ENCODE measurements at places on chromosomes 2 and 18. TPM values are rescaled to one million over a fixed set of nuclear protein-coding genes. Genes with fewer than 3 reads are reported as not detected.

- H3K4me1 ChIP-seq, result peaks cover 45% of the 10 kb centered on the region
- no peaks in the 10 kb centered on the region for H3K27me3 ChIP-seq
- H3K36me3 ChIP-seq, result peaks cover 19% of the 10 kb centered on the region
- no peak overlapping the region for H3K4me3 ChIP-seq
Observed at GRCh38 chr2:47072018-47072691, 83.0 kb downstream of the STPG4 start.

GRCh38 chr2:99880964-99881294 is 261.5 kb downstream of the AFF3 start:
- no peaks in the 10 kb centered on the region for H3K27me3 ChIP-seq
- no peaks in the 10 kb centered on the region for H3K36me3 ChIP-seq
- DNase-seq, result no peak
- H3K27ac ChIP-seq, result no peak overlapping the region
- no peak overlapping the region for H3K4me3 ChIP-seq

UGT1A1 gene
- total RNA-seq, result not detected

DNA sequence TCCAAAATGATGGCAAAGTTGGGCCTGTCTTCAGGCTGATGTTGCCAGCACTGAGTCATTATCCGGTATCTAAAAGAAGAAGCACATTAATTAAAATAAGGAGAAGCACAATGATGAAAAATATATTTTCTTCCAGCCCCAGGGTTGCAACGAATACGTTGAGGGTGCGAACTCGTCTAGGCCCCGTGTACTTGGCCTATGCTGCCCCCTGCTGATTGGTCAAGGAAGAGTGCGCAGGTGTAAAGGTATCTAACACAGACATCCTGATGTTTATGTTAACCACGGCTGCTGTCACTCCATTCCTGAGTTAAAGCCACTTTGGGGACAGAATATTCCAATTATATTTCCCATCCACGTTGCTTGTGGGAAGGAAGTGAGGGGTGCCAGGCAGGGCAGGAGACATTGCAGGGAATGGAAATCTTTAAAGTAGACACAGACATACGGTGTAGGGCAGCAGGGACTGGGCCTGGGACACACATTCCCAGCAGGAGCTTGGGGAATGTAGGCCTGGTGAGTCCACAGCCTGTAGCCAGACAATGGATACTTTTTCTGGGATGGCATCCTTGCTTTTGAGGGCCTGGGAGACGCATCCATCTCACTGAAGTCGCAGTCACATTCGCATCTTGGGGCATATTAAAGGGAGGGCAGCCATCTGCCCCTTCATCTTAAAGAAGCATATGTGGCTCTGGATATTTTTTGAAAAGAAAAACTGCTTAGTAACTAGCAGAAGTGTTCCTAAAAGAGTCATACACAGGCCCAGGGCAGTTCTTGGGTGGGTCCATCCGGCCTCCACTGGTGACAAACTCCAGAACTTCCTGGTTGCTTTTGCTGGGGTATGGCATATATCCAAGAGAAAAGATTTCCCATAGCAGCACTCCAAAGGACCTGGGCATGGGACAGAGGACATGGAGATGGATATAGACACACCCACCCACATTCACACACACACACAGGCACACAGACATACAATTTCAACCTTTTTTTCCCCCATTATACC is 81.9 kb downstream of the CLIP4 start:
- H3K27ac ChIP-seq, result no peak overlapping the region
- H3K36me3 ChIP-seq, result peaks cover 2% of the 10 kb centered on the region
- H3K27me3 ChIP-seq, result no peaks in the 10 kb centered on the region
- H3K4me1 ChIP-seq, result no peaks in the 10 kb centered on the region
- H3K4me3 ChIP-seq, result no peak overlapping the region
- DNase-seq, result peak; percentile 69

NETO1 gene
- not detected for total RNA-seq

DNA sequence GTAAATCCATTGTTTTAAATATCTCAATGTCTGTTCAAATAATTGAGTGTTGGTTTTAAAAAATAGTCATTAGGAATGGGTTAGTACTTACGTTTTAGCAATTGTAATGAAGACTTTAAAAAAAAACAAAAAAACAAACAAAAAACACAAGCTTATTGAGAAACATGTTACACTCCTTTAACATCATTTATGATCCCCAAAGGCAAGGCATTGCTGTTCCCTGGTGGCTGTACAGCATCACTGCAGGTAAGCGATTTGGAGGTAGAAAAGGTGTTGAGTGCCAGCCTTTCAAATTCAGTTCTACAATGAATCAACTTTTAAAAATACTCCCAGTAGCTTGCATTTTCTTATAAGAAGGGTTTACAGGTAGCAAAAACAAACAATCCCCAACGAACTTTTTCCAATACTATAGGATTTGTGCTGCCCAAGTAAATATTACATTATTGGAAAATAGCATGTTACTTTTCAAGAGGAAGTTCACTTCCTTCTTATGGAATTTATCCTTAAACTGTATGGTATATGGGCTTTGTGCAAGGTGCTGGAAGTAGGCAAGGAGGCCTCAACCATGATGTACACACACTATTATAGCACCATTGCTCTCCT is 27.5 kb downstream of the CNRIP1 start:
- peak; percentile 2 for DNase-seq
- no peaks in the 10 kb centered on the region for H3K4me1 ChIP-seq
- no peaks in the 10 kb centered on the region for H3K36me3 ChIP-seq
- no peak overlapping the region for H3K27ac ChIP-seq
- H3K27me3 ChIP-seq, result peaks cover 8% of the 10 kb centered on the region

ERBB4 gene
- total RNA-seq, result not detected

GRCh38 chr2:168515502-168515901 is 59.4 kb downstream of the CERS6 start:
- no peak for DNase-seq
- no peaks in the 10 kb centered on the region for H3K4me1 ChIP-seq
- H3K27me3 ChIP-seq, result no peaks in the 10 kb centered on the region
- H3K36me3 ChIP-seq, result no peaks in the 10 kb centered on the region

SP140L gene
- total RNA-seq, result 81.0 TPM

- H3K4me3 ChIP-seq, result no peak overlapping the region
- no peaks in the 10 kb centered on the region for H3K27me3 ChIP-seq
- no peaks in the 10 kb centered on the region for H3K36me3 ChIP-seq
- no peak for DNase-seq
- no peaks in the 10 kb centered on the region for H3K4me1 ChIP-seq
Observed at GRCh38 chr2:96103187-96103601, 13.2 kb downstream of the ADRA2B start.

DNA sequence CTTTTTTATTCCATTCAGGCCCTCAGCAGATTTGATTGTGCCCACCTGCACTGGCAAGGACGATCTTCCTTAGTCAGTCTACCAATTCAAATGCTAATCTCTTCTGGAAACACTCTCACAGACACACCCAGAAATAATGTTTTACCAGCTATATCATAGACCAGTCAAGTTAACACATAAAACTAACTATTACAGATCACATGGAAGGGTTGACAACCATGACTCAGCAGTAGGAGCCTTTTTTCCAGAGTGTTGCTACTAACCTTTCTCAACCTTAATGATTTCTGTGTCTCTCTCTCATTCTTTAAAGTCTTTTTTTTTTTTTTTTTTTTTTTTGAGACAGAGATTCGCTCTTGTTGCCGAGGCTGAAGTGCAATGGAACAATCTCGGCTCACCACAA is 143.5 kb upstream of the MSH6 start:
- H3K4me3 ChIP-seq, result no peak overlapping the region
- no peak overlapping the region for H3K27ac ChIP-seq
- no peaks in the 10 kb centered on the region for H3K27me3 ChIP-seq
- DNase-seq, result no peak
- H3K4me1 ChIP-seq, result no peaks in the 10 kb centered on the region

GRCh38 chr2:128777196-128778035 is 458.7 kb upstream of the HS6ST1 start:
- H3K27me3 ChIP-seq, result no peaks in the 10 kb centered on the region
- H3K4me1 ChIP-seq, result no peaks in the 10 kb centered on the region
- no peaks in the 10 kb centered on the region for H3K36me3 ChIP-seq
- H3K27ac ChIP-seq, result no peak overlapping the region
- H3K4me3 ChIP-seq, result no peak overlapping the region
- DNase-seq, result no peak

SLC5A7 gene
- total RNA-seq, result not detected

RAB6D gene
- not detected for total RNA-seq

SCG2 gene
- total RNA-seq, result not detected

DNA sequence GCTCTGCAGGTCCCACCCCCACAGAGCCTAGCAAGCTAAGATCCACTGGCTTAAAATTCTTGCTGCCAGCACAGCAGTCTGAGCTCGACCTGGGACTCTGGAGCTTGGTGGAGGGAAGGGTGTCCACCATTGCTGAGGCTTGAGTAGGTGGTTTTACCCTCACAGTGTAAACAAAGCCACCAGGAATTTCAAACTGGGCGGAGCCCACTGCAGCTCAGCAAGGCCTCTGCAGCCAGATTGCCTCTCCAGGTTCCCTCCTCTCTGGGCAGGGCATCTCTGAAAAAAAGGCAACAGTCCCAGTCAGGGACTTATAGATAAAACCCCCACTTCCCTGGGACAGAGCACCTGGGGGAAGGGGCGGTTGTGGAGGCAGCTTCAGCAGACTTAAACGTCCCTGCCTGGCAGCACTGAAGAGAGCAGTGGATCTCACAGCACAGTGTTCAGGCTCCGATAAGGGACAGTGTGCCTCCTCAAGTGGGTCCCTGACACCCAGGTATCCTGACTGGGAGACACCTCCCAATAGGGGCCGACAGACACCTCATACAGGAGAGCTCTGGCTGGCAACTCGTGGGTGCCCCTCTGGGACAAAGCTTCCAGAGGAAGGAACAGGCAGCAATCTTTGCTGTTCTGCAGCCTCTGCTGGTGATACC is 20.0 kb upstream of the NEMP2 start:
- no peak overlapping the region for H3K4me3 ChIP-seq
- DNase-seq, result no peak
- no peaks in the 10 kb centered on the region for H3K36me3 ChIP-seq
- peaks cover 7% of the 10 kb centered on the region for H3K4me1 ChIP-seq
- no peaks in the 10 kb centered on the region for H3K27me3 ChIP-seq

RNF152 gene
- 0.73 TPM for total RNA-seq

DNA sequence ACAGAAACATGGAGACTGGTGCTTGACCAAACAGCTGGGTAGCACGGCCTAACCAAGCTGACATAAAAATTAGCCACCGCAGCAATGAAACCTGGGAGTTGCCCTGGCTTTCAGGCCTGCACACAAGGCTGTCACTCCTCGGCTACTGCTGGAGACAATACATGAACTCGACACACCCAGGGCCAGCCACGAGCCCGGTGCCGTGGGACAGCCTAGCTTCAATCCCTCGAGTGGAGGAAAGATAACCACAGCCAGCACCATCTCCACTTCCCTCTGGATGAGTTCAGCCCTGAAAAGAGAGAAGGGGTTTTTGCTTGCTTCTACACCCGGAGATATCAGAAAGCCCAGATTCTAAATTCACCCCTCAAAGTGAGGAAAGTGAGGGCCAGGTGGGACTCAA is 78.0 kb downstream of the BCL2L11 start:
- no peak overlapping the region for H3K27ac ChIP-seq
- H3K27me3 ChIP-seq, result no peaks in the 10 kb centered on the region
- H3K4me1 ChIP-seq, result no peaks in the 10 kb centered on the region
- H3K36me3 ChIP-seq, result no peaks in the 10 kb centered on the region

- H3K36me3 ChIP-seq, result no peaks in the 10 kb centered on the region
- H3K4me1 ChIP-seq, result no peaks in the 10 kb centered on the region
- DNase-seq, result no peak
- no peak overlapping the region for H3K4me3 ChIP-seq
Observed at GRCh38 chr2:195017890-195018289, 639.1 kb upstream of the SLC39A10 start.

DNA sequence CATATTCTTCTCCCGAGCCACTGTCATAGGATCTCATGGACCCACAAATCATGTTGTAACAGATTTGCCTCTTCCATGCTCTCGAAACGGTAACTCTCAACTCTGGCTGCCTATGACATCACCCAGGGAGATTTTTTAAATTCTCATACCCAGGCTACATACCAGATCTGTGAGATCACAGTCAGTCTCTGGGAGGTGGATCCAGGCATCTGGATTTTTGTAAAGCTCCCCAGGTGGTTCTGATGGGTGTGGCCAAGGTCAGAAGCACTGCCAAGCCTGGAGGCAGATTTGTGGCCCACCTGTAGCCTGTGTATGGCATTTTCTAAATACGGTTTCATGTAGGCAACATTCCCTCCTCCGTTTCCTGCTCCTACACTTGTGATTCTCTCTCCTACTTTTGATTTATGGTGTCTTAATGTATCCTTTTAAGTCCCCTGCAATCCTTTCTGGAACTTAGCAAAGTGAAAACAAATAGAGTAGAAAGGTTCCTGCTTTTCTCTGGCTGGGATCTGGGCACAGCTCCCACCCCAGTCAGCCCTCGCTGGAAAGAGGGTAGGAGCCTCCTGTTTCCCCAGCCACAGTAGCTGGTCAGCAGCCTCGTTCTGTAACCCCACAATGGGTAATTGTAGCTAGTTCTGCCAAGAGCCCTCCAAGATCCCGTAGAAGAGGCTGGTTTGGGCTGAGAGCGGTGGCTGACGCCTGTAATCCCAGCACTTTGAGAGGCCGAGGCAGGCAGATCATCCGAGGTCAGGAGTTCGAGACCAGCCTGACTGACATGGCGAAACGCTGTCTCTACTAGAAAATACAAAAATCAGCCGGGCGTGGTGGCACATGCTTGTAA is 96.2 kb downstream of the KLHL29 start:
- H3K27me3 ChIP-seq, result no peaks in the 10 kb centered on the region
- no peak for DNase-seq
- no peaks in the 10 kb centered on the region for H3K4me1 ChIP-seq
- no peak overlapping the region for H3K27ac ChIP-seq

DNA sequence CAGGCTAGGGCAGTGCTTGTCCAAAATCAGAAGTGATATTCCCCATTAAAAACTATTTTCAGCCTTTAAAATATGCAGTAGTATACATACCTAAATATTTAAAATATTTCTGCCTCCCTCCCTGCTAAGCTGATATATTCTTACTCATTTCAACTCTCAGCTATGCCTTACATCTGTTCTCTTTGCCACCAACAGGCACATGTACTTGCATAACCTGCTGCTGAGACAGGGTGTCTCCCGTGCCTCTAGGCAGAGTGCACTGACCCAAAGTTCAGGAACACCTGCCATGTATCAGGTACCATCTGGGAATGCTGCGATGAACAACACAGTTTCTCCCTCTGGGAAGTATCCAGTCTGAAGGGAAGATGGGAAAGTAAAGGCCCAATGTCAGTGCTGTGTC is 91.7 kb downstream of the STK39 start:
- H3K4me1 ChIP-seq, result no peaks in the 10 kb centered on the region
- peaks cover 43% of the 10 kb centered on the region for H3K36me3 ChIP-seq
- no peak for DNase-seq
- no peaks in the 10 kb centered on the region for H3K27me3 ChIP-seq

GRCh38 chr2:43314299-43314927 is 88.0 kb upstream of the ZFP36L2 start:
- H3K27me3 ChIP-seq, result no peaks in the 10 kb centered on the region
- no peak overlapping the region for H3K4me3 ChIP-seq
- no peaks in the 10 kb centered on the region for H3K4me1 ChIP-seq
- DNase-seq, result no peak
- no peaks in the 10 kb centered on the region for H3K36me3 ChIP-seq

EIF4E2 gene
- total RNA-seq, result 49.5 TPM

- no peak for DNase-seq
- H3K27ac ChIP-seq, result no peak overlapping the region
- H3K36me3 ChIP-seq, result no peaks in the 10 kb centered on the region
- H3K27me3 ChIP-seq, result peaks cover 2% of the 10 kb centered on the region
- no peaks in the 10 kb centered on the region for H3K4me1 ChIP-seq
- no peak overlapping the region for H3K4me3 ChIP-seq
Observed at GRCh38 chr2:233638836-233639235, 2.6 kb downstream of the UGT1A10 start.

GRCh38 chr18:23721696-23722480 is 32.6 kb downstream of the LAMA3 start:
- no peaks in the 10 kb centered on the region for H3K27me3 ChIP-seq
- no peak overlapping the region for H3K27ac ChIP-seq
- H3K4me3 ChIP-seq, result no peak overlapping the region
- H3K4me1 ChIP-seq, result no peaks in the 10 kb centered on the region
- H3K36me3 ChIP-seq, result no peaks in the 10 kb centered on the region

LYG1 gene
- 3.3 TPM for total RNA-seq
